Suppressor macrophage treated with lipopolysaccharide for 4 hours (primary cell): ENCODE measurements at places on chromosomes 2 and 18.

GRCh38 chr2:171320208-171320621 lies 113.6 kb downstream of the METTL8 start:
- no peak for DNase-seq

- no peak for DNase-seq
Measured at GRCh38 chr2:208093128-208093527, 31.2 kb downstream of the CRYGD start.

- DNase-seq, result no peak
Measured at GRCh38 chr2:12510070-12510469, 206.7 kb upstream of the TRIB2 start.

- no peak for DNase-seq
Measured at GRCh38 chr2:18170642-18171041, 292.2 kb downstream of the KCNS3 start.

GRCh38 chr18:12990641-12990966 lies 558 bp upstream of the CEP192 start:
- DNase-seq, result peak; percentile 18

- DNase-seq, result no peak
Measured at GRCh38 chr2:128219891-128220290, 98.8 kb downstream of the HS6ST1 start.

GRCh38 chr2:185337033-185337432 lies 401.6 kb upstream of the FSIP2 start:
- no peak for DNase-seq

- no peak for DNase-seq
Measured at GRCh38 chr2:24088821-24089359, 4.3 kb upstream of the TP53I3 start.

GRCh38 chr2:208352644-208353567 lies 53.7 kb upstream of the PTH2R start:
- no peak for DNase-seq

DNA sequence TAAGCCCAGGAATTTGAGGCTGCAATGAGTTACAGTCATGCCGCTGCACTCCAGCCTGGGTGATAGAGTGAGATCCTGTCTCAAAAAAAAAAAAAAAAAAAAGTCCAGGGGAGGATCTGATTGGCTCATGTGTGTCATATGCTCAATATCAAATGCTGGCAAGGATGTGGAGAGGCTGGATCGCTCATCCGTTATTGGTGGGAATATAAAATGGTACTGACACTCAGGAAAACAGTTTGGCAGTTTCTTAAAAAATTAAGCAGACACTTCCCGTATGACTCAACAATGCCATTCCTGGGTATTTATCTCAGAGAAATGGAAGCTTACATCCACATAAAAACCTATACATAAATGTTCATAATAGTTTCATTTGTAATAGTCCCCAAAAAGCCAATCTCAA lies 68.9 kb downstream of the MEX3C start:
- no peak for DNase-seq

DNA sequence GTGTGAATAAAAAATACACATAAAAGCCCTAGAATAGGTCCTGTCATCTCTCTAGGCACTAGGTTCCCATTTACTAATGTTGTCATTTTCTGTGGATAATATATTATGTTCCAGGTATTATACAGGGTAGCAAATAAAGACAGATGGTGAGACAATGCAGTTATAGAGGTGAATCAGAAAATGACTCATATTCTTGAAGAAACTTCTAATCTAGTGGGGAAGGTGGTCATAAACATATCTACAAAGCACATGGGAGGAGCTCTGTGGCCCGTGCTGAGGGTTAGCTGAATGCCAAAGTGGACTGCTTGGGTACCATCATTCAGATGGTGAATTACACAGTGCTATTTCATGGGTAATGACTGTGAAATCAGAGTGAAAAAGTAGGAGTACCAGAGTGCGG lies 700.9 kb downstream of the ERBB4 start:
- DNase-seq, result no peak

DNA sequence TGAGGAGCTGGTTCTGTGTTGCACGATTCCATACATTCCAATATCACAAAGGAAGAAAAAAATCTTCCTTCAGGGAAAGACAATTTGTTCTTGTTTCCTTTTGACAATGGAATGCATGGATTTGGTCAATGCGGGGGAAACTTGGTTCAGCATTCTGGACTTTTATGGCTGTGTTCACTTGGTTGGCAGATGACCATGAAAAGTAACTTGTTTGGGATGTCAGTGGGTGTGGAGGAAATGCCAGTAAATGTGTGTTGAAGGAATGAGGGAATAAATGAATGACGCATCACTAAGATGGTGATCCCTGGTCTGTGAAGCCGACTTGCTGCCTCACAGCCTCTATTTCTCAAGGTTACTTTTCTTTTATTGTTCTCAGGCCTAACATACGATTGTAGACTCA lies 53.7 kb downstream of the THUMPD2 start:
- DNase-seq, result no peak

GRCh38 chr2:241061275-241061674 lies 40.8 kb downstream of the MTERF4 start:
- DNase-seq, result no peak

DNA sequence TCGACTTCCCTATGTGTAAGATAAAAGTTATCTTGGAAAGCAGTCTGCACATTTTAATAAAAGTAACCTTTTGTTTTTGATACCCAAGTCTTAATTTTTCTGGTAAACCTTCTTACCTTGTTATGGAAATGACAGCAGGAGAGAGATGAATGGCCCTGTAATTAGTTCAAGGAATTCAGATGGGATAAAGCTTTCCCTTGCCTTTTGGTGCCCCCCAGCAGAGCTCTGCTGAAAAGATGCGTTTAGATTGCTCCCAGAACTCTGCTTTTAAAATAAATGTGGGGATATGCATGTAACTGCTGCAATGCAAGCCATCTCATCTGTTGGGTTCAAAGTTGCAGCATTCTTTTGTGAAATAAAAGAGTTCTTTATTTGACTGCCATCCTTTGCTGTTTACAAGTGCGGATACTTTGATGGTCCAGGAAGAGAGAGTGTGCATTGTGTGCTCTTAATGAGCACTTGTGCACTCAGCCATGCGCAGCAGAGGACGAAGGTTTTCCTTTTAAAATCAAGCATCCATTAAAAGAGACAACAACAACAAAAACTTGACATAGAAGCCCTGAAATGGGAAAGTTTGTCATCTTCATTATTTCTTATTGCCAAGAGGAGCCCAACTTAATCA lies 176.7 kb upstream of the ST6GAL2 start:
- DNase-seq, result no peak

GRCh38 chr2:9473308-9473984 lies 905 bp upstream of the IAH1 start:
- no peak for DNase-seq

DNA sequence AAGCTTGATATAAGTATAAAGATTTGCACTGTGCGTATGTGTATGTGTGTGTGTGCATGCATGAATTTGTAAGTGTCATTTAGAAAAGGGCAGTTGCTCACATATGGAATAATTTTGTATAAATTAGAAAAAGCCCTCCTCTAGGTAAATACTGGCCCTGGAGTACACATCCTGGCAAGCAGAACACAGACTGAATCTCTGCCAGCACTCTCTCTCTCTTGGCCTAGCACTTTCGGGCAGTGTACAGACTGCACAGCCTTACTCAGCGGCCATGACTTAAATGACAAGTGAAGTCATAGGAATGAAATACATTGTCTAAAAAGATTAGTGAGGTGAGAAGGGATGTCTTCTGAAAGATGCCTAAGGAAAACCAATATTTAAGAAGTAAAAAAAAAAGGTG lies 214.1 kb downstream of the RDH14 start:
- DNase-seq, result no peak

GRCh38 chr2:8645176-8645831 lies 36.6 kb upstream of the ID2 start:
- no peak for DNase-seq

DNA sequence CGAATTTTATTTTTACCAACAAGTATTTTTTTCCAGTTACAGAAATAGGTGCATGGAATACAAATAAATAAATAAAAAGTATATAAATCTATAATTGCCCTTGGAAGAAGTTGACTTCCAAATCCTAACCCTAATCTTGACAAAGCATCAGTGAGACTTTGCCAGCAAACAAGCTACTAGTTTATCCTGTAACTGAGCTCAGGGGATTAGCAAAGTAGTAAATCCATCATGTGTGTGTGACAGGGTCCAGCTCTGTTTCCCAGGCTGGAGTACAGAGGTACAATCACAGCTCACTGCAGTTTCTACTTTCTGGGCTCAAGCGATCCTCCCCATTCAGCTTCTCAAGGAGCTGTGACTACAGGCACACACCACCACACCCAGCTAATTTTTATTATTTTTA lies 948.0 kb upstream of the CNTNAP5 start:
- no peak for DNase-seq

- DNase-seq, result no peak
Measured at GRCh38 chr2:218890369-218890768, 9.7 kb downstream of the WNT10A start.

DNA sequence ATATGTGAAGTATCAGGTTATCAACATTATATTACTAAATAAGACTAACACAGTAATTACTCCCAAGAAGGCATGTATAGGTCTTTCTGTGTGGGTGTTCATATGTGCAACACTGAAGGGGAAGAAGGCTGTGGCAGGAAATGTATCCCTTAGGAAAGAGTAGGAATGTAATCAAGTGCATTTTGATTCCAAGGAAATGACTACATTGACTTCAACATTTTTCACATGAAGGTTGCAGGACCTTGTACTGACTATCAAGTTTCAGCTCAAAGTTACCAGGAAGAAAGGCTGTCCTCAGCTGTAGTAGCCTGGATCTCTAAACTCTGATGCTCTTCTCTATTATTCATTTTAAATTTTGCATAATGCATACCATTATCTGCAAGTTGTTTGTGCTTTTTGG lies 680.8 kb downstream of the NYAP2 start:
- no peak for DNase-seq

GRCh38 chr2:16408331-16409005 lies 257.2 kb downstream of the CYRIA start:
- no peak for DNase-seq

DNA sequence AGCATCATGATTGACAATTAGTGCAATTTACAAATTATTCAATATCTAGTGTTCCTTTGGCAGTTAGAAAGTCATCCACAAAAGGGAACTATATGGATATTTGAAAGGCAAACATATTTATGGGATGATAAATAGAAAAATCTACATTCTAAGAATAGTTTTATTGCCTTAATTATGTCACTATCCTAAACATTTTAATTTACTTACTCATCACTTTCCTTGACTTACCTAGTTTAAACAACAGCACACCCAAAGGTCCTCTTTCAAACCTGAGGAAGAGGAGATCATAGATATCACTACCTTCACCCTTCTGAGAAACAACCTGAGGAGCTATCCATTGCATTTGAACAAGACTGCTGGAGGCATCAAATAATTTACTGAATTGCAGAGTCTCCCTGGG lies 184.5 kb downstream of the WDPCP start:
- no peak for DNase-seq

DNA sequence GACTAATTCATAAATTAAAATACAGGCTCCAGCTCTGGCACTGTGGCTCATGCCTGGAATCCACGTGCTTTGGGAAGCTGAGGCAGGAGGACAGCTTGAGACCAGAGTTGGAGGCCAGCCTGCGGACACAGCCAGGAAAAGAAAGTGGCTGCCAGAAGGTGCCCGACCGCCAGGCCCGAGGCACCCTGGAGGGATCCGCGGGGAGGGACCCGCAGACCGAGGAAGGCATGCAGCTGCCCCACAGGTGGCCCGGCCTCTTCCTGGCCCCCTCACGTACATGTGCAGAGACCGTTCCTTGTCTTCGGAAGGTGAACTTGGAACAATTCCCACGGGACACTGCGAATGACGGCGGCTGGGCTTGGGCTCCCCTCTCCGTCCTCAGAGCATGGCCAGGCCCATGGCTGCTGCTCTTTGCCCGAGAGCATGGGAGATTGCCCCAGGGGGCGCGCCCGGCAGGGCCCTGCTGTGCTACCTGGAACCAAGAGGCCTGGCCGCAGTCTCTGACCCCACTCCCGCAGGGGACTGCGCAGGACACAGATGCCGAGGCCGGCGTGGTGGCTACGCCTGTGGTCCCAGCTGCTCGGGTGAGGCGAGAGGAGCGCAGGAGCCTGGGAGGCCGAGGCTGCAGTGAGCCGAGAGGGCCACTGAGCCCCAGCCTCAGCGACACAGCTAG lies 55.6 kb upstream of the IMP4 start:
- no peak for DNase-seq

GRCh38 chr2:58135861-58136260 lies 89.3 kb downstream of the VRK2 start:
- no peak for DNase-seq
